NT2/D1 (cell line): ENCODE measurements at places on chromosomes 11 and 22.

DNA sequence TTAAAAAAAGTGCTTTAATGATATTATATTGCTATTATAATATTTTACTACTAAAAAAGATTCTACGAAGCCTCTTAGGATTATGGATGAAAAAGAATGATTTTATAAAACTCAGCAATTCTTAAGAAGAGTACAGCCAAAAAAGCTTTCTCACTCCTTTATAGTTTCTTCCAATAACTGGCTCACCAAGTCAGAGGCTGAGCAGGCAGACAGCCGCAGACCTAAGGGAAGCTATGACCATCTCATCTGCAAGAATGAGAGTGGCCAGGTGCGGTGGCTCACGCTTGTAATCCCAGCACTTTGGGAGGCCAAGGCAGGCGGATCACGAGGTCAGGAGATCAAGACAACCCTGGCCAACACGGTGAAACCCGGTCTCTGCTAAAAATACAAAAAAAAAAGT is 12.7 kb upstream of the EMID1 start:
- DNase-seq = no peak

- DNase-seq = no peak
Measured at GRCh38 chr11:114395736-114396135, 4.6 kb downstream of the C11orf71 start.

DNA sequence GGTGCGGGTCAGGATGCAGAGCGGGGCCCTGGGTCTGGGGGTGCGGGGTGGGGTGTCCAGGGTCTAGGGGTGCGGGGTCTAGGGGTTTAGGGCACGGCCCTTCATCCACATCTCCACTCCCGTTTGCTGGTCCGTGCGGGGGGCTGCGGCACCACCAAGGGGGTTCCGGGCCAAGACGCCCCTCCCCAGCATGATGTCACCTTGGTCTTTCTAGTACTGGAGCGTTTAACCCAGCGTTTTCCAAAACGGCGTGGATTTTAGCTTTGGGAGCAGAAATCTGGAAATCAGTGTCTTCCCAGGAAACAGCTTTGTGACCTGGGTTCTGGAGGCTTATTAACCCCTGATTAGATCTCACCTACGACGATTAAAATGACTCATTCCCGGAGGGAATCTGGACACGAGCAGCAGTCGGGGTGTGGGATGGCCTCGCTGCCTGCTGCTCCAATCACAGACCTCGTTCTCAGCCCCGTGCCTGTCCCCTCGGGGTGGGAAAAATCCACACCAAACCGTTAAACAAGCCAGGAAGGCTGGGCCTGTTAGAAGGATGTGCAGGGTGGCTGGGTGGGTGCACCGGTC is 759 bp downstream of the AP2A2 start:
- DNase-seq = no peak

DNA sequence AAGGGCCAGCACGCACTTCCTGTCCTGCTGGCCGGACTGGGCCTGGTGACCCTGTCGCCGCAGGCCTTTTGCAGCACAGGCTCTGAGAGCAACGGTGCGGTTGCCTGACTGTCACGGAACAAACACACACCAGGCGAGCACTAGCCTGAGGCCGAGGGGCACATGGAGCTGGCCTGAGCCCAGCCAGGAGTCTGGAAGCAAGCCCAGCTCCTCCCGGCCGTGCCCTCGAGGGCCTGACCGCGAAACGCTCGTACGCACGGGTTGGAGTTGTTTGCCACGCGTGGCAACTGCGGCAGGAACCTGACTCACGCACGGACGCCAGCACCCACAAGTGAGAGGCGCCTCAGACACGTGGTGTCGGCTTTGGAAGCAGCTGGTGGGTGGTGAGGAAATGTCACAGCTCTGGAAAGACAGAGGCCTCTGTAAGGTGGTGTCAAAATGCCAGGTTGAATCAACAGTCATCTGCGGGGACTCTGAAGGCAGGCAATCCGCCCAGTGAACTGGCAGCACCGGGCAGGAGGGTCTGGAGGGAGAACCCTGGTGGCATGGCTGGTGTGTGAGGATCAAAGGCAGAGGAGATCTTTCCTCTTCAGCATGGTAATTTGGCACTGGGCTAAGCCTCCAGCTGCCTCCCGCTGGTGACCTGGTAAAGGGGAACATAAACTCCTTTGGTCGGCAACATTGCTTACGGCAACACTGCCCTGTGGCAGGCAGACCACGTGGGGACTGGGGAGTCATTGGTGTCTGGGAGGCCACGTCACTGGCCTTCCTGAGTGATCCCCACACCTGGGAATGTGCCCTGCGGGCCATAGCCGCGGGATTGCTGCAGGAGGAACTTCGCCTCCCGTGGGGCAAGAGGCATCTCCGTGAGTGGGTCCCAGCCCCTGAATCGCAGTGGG is 15.3 kb upstream of the IL17REL start:
- no peak for DNase-seq

GRCh38 chr11:64219354-64219684 is 6.7 kb downstream of the TRPT1 start:
- DNase-seq = no peak

DNA sequence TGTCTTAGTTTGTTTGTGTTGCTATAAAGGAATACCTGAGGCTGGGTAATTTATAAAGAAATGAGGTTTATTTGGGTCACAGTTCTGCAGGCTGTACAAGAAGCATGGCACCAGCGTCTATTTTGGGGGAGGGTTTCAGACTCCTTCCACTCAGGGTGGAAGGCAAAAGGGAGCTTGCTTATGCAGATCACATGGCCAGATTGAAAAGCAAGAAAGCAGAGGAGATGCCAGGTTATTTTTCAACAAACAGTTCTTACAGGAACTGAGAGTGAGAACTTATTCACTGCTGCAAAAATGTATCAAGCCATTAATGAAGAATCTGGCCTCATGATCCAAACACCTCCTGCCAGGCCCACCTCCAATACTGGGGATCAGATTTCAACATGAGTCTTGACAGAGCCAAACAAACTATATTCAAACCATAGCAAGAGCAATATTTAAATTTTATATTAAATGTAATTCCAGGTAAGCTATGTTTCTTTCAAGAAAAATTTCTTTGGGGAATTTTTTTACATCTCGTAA is 66.9 kb downstream of the NXPE2 start:
- no peak for DNase-seq

DNA sequence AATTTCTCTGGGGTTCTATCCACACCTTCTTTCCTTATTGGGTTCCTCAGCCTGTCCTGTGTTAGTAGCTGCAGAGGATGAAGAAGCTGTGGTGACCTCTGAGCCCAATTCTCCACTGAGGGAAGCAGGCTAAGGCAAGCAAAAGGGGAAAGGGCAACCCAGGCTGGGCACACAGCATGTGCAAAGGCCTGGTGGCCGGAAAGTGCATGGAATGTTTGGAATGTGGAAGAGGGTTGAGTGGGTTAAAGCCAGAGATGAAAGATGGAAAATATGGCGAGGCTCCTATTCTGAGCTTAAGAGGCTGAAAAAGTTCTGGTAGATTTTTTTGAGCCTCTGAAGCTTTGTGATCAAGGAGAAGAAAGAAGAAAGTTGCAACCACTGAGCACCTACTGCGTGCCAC is 247.1 kb downstream of the MIAT start:
- DNase-seq = no peak

DNA sequence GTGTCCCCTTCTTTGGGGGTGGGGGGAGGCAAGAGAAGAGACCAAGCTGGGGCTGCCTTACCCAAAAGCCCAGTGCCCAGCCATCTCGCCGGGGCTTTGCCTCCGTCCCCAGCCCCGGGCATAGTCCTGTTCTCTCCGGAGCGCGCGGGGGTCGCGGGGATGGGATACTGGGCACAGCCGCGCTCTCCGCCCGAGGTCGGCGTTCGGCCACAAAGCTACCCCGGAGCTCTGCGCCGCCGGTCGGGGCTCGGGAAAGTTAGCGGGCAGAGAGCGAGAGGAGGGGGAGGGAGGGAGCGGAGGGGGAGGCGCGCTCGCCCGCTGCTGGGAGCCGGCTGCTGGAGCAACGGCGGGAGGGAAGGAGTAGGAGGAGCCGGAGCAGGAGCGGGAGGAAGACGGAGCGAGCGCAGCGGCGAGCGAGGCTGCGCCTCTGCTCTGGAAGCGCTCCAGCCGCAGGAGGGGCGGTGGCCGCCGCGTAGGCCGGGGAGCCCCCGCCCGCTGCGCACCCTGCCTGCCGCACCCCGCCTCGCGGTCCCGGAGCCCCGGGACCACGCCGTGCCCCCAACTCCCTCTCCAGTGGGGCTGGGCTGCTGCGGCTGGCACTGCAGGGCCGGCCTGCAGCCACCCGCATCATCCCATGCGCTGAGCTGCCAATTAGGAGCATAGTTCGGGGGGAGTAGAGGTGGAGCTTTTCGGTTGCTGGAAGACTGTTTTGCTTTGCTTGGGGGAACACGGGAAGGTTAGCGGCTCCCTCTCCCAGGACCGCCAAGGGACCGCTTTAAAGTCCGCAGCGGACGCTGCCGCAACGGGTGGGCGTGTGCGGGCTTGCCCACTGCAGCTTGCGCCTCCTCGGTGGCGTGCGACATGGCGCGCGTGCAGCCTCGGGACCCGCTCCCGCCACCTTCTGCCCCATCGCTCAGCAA is at the start of gene SCN4B:
SCN4B (minus strand) TSS at position 272 of the 920 bp plus-strand sequence; CDS start at position 122, 150 bp downstream.
- DNase-seq = peak; percentile 68

DNA sequence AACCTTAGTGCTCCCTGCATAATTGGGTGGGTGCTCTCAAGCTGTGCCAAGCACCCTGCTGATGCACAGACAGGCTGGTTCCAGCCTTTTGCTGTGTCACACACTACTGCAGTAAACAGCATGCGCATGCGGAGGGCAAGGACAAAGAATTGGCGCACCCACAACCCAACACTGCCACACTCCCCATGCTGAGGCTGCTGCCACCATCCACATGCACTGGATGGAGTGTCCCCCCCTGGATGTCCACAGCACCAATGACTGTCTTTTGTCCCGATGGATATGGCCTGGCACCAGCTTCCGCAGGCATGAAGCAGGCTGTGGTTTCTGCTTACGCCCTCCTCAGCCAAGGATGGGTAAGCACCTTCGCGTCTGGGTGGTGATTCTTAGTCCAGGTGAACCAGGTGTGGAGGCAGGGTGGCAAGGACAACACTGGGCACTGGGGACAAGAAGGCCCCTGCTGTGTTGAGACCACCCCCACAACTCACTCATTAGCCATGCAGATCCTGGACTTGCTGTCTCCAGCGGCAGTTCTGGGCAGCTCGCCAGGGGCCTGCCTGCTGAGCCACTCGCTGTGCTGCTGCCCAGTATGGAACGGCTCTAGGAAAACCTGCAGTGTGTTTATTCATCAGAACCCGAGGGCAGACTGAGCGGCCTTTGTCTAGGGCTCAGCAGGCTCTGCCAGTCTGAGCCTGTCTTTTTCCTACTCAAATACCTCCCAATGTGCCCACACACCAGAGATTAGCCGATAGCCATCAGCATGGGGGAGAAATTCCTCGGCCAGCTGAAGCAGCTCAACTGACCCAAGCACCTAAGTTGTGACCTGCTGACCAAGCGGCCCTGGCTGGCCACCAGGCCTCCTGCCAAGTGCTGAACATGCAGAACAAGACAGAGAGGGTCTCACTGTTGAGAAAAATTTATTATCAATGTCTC is 8.2 kb upstream of the NAP1L4 start:
- no peak for DNase-seq

DNA sequence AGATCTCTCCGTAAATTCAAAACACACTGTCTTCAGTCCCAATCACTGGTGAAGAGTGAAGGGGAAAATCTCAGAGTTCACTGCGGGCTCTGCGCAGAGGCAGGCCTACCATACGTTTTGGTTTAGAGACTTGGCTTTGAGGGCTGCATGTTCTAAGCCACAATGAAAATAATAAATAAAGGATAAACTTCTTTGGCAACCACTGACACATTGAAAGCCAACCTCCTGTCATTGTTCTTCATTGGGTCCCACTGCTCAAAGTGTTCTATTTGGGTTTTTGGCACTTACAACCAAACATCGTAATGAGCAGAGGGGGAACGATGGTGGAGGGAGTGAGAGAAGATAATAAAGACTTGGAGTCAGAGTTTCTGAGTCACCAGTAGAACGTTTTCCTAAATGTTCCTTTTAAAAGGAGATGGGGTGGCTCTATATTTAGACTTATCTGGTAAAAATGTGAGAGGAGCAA is 472.9 kb downstream of the SOX6 start:
- DNase-seq = no peak

DNA sequence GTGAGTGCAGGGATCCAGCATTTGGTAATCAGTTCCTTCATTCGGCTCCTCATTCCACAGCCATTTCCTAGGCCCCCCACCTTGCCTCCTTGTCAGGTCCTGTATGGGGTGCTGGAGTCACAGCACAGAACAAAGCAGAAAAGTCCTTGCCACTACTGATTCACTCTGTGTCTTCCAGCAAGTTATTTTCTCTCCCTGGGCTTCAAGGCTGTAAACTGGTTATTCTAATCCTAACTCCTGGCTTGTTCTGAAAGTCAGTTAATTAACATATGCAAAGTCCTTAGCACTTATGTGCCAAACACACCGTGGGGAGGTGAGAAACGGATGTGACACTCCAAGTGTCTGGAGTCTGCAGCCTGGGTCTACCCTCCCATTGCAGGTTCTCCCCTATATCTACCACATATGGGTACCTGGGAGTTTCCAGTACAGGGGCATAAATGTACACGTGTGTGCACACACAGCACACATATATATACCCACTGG is 30.6 kb upstream of the PDE2A start:
- DNase-seq = no peak

- no peak for DNase-seq
Measured at GRCh38 chr11:13705710-13706109, 37.2 kb downstream of the FAR1 start.

- peak; percentile 32 for DNase-seq
Measured at GRCh38 chr11:131546218-131546895, 175.9 kb downstream of the NTM start.

- no peak for DNase-seq
Measured at GRCh38 chr22:44395118-44396005, 82.6 kb upstream of the SHISAL1 start.

DNA sequence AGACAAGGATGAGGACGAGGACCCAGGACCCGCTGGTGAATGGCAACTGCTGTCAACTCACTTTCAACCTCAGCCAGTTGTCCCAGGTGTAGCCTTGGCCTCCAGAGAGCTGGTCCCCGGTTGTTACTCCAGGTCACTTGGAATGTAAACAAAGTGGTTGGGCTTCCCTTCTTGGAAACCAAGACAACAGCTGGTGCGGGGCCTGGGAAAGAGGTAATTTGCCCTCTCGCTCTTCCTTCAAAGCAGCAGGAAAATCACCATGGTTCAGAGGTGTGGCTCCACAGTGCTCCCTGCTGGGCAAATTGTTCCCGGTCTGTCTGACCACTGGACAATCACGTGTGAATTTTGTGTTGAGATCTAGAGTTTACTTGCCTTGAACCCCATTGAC is 15.0 kb downstream of the SLC1A2 start:
- no peak for DNase-seq

DNA sequence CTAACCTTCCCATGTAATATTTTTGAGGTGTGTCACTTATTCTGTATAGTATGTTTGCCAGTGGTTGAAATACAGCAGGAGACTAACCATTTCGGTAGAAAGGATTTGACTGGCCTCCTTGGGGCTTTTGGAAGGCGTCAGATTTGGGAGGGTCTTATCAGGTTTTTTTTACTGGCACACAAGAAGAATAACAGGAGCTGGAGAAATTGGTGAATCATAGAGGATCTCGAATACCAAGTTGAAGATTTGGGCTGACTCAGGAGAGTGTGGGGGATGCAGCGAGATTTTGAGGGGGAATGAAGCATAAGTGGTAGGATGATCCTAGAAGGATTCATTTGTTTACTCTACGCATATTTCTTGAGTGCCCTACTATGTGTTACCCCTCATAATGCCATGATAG is 200.5 kb downstream of the DDX10 start:
- no peak for DNase-seq
